NCI-H1436 treated with DMSO at 0.1 percent for 48 hours (cell line): ENCODE measurements at places on chromosomes 12 and 14.

DNA sequence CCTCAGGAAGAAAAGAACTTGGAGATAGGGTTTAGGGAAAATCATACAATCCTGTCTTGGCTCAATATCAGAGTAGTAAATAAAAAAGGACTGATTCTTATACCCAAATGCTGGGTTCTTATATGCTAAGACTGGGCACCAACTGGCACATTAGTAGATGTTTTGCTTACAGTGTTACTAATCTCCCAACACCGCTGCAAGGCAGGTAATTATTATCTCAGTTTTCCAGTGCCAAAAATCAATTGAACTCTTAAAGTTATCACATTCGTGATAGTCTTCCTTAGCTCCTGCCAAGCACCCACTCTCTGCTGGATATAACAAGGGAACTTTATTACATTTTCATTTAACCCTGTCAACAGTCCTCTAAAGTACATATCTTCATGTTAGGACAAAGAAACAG is 25.0 kb upstream of the HIGD1C start:
- no peak for DNase-seq

DNA sequence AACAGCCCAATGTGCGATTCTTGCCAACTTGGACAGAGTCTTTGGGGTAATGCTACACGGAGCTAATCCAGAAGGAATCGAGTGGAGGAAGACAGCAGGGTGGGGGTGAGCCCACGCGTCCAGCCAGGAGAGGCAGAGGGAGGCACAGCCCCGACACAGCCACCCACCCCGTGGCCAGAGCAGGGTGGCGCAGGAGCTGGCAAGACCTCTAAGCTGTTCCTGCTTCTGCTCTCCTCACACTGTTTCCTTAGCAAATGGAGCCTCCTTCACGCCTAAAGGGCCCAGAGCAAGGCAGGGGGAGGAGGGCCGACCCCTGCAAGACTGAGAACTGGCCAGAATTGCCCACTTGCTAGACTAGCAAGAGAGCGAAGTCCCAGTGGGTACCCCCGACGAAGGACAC is 91.5 kb downstream of the FBXL14 start:
- DNase-seq, result no peak

GRCh38 chr12:106767954-106768822 is 6.3 kb upstream of the RIC8B start:
- no peak for DNase-seq

DNA sequence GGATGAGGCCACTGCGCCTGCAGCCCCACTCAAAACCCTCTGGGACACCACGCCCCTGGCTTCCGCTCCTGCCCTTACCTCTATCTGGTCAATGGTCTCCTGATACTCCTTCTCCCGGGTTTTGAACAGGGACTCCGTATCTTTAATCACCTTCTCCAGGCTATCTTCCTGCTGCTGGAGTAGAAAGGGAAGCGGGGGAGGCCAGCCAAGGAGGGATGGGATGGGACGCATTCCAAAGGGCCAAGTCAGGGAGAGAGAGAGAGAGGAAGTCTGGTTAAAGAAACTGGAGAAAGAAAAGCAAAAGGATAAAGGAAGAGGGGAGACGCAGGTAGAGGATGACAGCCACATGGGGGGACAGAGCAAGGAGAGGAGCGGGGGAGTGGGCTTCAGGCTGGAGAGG is 7.9 kb downstream of the IFFO1 start:
- no peak for DNase-seq

GRCh38 chr14:38951451-38951850 is 151.6 kb downstream of the SEC23A start:
- DNase-seq, result no peak

- DNase-seq, result no peak
Observed at GRCh38 chr12:91630596-91631293, 448.1 kb upstream of the DCN start.

GRCh38 chr14:106802413-106803364 is 1276.3 kb downstream of the TMEM121 start:
- DNase-seq, result no peak

DNA sequence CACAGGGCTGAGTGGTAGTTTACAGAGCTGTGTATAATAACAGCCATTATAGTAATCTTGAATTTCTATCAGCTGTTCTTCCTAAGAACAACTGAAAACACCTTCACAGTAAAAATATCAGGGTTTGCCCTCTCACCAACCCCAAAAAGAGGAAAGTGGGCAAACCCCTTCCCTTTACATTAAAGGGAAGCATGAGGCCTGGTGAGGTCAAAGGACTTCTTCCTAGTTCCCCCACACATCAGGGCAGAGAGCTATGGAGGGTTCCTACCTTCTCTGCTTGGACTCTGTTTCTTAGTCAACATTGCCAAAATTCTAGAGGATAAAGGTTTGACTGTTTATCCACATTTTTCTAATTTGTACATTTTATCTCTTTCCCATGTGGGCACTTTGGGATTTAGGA is 4.4 kb upstream of the RPAP3 start:
- no peak for DNase-seq

GRCh38 chr12:25675808-25676207 is 122.7 kb upstream of the LMNTD1 start:
- DNase-seq, result no peak
